ENCODE measurements at places on chromosomes 3 and 15.

GRCh38 chr15:33098094-33099058, 96.1 kb downstream of the FMN1 start:
- no peak for DNase-seq

GRCh38 chr3:131501949-131502348, 822 bp downstream of the MRPL3 start:
- no peak for DNase-seq

GRCh38 chr3:174488527-174488926, 370.6 kb upstream of the NAALADL2 start:
- no peak for DNase-seq

DNA sequence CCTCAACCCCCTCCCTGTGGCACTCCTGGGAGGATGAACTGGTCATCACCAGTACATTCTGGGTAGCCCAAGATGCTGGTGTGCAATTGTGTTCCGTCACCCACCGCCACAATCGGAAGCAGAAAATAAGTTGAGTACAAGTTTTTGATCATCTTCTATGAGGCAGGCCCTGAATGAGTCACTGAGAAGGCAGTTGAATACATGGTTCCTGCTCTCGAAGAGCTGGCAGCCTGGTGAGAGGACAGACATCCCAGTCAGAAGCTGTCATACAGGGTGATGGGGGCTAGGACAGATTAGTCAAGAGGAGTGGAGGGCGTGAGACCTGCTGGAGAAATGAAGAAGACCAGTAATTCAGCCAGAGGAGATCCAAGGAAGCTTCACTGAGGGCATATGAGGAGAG, 6.2 kb downstream of the CEMIP start:
- DNase-seq: no peak

DNA sequence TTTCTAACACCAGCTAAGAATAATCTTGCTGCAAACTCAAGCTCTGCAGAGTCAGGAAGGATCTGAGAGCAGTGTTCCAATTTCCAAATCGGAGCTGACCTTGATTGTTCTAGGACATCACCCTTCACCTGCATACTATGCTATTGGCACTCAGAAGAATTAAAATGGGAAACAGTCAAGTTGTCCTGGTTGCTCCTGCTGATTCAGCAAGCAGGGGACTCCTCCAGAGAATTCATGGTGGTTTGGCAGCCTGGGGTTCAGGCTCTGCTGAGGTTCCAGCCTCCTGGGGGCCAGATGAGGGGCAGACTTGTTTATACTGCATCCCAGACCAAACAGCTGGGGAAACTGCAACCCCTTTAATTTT, 213.7 kb upstream of the ADAMTS9 start:
- DNase-seq: no peak

DNA sequence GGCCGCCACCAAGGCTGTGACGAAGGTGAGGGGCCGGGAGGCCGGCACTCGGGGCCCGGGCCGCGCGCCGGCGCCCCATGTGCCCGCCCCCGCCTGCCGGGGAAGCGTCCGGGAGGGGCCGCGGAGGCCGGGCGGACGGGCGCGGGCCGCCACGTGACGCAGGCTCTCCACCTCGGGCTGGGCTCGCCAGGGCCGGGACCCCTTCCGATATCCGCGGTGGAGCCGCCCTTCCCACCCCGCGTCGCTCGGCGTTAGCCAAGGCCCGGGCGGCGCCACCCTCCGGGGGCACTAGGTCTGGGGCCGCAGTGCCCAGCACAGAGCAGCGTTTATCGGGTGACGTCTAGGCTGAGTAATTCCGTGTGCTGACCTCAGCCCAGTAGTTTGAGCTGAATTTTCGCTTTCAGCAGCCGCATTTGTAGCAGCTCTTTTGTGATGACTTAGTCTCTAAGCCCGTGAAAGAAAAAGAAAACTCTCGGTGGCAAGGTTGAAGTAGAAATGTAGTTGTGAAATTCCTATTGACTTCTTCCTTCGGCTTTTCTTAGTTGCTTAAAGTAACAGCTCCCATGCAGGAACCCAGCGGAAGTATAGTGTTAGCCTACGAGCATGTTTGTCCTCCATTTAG, 885 bp downstream of the CDV3 start:
- peak; percentile 43 for DNase-seq

- DNase-seq: no peak
These were observed 31.6 kb downstream of the BDH1 start for GRCh38 chr3:197524128-197524527.

- DNase-seq: no peak
These were observed 178.1 kb downstream of the POTEB3 start for GRCh38 chr15:21261965-21262850.

DNA sequence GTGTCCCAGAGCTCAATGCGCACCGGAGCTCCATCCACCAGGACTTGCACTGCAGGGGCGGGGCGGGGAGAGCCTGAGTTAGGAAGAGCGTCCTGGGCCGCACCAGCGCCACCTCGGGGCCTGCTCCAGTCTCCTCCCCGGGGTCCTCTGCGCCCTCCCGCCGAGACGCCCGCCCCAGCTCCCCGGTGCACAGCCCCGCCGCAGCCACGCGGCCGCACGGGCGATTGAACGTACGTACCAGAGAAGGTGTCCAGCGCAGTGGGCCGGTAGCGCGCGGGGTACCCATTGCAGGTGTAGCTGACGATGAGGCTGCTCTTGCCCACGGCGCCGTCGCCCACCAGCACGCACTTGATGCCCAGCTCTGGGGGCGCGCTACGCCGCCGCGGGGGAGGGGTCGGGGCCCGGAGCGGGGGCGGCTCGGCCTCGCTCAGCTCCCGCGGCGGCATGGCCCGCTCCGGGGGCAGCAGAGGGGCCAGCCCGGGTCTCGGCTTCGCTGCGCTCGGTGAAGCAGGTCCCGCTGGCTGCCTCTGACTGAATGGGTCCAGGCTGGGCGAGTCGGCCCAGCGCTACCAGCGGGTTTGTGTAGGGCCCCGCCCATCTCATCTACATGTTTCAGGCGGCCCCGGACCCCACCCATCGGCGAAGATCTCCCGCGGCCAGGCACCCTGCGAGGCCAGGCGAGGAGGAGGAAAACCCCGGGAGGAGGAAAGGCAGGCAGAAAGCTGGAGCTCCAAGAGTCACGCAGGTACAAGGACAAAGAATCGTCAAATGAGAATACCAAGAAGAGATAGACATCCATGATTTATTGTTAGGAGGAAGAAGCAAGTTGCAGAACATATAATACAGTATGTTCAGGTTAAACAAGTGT, at the start of gene RHOV:
TSS of gene RHOV (minus strand) at position 541 of the 868 bp plus-strand sequence. CDS start at position 446, 95 bp downstream.
- peak; percentile 77 for DNase-seq
